Vagina (tissue), 2 donors: ENCODE measurements at places on chromosomes 3 and 15. TPM values are rescaled to one million over a fixed set of nuclear protein-coding genes. Genes with fewer than 3 reads are reported as not detected.

The ATP13A5 gene
- total RNA-seq, result not detected

The ELL3 gene
- total RNA-seq, result 15.0 TPM

The TTLL13 gene
- not detected for total RNA-seq

The FSIP1 gene
- 0.98 TPM for total RNA-seq

The CCR9 gene
- total RNA-seq, result not detected

The WDR49 gene
- 2.2 TPM for total RNA-seq

The MRPL3 gene
- total RNA-seq, result 52.3 TPM

The ITIH1 gene
- 0.98 TPM for total RNA-seq

The B3GNT5 gene
- total RNA-seq, result 20.4 TPM

The DISP2 gene
- total RNA-seq, result 0.74 TPM

The HCLS1 gene
- total RNA-seq, result 35.4 TPM

The UBP1 gene
- total RNA-seq, result 52.1 TPM

The TMEM212 gene
- not detected for total RNA-seq

The SEC61A1 gene
- 92.8 TPM for total RNA-seq

The CFAP100 gene
- total RNA-seq, result not detected

The TLR9 gene
- not detected for total RNA-seq

The STRIT1 gene
- total RNA-seq, result not detected

The GPR156 gene
- total RNA-seq, result not detected
